ENCODE measurements at places on chromosomes 6 and 20.

GRCh38 chr20:62202083-62202395 lies 18.0 kb downstream of the HRH3 start:
- DNase-seq, result no peak

GRCh38 chr6:42451333-42452170 lies at the start of gene TRERF1:
Gene TRERF1 (minus strand): TSS chr6:42451926. CDS start chr6:42269590, 182,336 bp downstream.
- DNase-seq, result peak; percentile 62

GRCh38 chr6:115514656-115515055 lies 546.0 kb downstream of the FRK start:
- DNase-seq, result no peak

DNA sequence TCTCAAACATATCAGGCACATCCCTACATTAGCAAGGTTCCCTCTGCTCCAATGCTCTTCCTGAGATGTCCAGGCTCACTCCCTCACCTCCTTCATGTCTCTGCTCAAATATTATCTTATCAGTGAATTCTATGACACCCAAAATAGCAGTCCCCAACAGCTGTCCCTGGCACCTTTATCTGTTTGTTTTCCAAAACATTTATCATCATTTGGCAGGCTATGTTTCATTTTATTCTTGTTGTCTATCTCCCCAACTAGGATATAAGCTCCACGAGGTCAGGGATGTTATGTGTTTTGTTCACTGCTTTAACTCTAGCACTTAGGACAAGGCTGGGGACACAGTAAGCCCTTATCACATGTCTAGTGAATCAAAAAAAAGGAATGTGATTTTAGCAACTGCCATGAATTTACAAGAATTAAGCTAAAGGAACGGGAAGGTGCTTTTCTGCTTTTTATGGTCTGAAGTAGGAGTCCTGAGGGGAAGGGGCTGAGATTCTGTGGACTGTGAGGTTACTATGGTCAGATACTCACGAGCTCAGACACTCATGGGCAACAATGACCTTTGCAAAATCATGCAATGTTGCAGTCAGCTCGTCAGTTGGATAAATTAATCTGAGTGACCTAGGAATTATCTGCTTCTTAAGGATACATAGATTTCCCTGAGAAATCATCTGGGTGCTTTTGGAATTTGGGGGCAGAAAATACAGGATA lies 1.9 kb upstream of the IL22RA2 start:
- no peak for DNase-seq

DNA sequence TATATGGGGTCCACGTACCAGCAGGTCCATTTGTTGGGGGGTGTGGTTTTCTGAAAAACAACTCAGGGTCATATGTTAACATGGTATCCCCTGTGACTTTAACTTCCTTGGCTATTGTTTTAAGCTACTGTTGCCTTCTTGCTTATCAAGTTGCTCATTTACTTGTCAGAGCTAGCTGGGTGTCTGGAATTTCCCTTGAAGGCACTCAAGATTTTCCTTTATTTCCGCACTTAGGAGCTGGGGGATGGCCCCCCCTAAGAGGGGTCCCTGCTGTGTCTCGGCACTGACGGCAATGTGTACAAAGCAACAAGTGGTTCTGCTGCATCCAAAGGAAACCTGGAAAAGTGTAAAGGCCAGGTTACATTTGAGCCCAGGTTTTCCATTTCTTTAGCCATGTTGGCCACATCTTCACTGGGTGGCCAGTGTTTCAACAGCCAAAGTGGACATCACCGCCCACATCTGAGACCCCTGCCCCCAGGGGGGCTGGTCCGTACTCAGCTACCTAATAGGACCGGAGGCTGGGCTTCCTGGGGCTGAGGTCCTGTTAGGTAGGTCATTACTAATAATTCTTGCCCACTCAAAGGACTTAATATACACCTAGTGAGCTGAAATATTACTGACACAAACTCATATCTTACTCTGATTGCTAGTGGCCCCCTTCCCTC lies 24.8 kb upstream of the SYNDIG1 start:
- no peak for DNase-seq

DNA sequence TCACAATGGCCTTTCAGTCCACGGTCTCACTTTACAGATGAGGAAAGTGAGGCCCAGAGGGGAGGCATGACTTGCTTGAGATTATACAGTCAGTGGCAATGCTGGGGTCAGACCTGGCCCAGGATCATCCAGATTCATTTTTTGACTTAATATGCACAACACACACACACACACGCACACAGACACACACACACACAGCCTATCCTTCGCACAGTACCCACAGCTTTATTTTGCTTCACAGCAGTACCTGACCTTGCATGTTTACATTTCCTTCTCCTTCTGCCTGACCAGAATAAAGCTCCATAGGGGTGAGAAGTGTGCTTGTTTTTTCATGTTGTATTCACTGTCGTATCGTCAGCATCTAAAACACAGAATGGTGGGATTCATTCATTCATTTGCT lies 79.8 kb downstream of the VEGFA start:
- no peak for DNase-seq

DNA sequence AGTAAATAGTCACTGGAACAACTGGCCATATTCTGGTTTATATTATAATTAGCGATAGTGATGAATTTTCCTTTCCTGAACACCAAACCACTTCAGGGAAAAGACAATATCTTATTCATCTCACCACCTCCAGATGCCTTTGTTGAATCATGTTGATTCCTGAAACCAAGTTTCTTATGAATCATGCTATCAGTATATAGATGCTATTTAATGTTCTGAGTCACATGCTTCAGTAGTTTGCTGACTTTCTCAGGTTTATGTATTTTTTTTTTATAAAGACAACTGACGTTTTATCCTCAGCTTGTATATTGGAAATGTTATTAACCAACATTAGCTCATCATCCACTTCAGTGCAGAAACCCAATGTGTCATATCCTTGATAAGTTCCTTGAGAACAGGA lies 710.2 kb upstream of the POU3F2 start:
- no peak for DNase-seq

Data from uterus (tissue), 4 donors.